ENCODE measurements at places on chromosomes 1 and 21.

DNA sequence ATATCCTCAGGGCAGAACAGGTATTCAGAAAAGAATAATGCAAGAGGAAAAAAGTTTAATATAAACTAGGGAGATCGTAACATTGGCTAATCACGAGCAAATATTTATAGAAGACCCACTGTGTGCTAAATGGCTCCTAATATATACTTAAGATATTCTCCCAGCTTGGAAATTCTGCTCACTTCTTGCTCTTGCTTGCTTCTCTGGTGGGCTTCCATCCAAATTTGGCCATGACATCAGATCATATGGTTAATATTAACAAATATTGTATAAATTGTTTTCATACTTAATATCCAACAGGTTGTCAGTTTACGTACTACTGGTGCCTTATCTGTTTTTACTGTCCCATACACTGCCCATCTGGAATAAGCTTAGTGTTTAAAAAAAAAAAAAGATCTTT lies 1.1 kb downstream of the COX20 start:
- H3K4me1 ChIP-seq: peaks cover 44% of the 10 kb centered on the region
- H3K36me3 ChIP-seq: peaks cover 42% of the 10 kb centered on the region
- H3K4me3 ChIP-seq: peak overlapping the region; percentile 97
- no peak for DNase-seq

GRCh38 chr1:116993286-116993685 lies 8.3 kb upstream of the CD101 start:
- H3K27ac ChIP-seq: no peak overlapping the region
- peaks cover 3% of the 10 kb centered on the region for H3K27me3 ChIP-seq
- H3K36me3 ChIP-seq: peaks cover 82% of the 10 kb centered on the region
- H3K4me1 ChIP-seq: peaks cover 17% of the 10 kb centered on the region
- DNase-seq: no peak

GRCh38 chr1:42690477-42691156 lies 8.4 kb downstream of the YBX1 start:
- H3K4me1 ChIP-seq: peaks cover 70% of the 10 kb centered on the region
- no peak overlapping the region for H3K27ac ChIP-seq
- H3K4me3 ChIP-seq: peak overlapping the region; percentile 36
- H3K27me3 ChIP-seq: no peaks in the 10 kb centered on the region

DNA sequence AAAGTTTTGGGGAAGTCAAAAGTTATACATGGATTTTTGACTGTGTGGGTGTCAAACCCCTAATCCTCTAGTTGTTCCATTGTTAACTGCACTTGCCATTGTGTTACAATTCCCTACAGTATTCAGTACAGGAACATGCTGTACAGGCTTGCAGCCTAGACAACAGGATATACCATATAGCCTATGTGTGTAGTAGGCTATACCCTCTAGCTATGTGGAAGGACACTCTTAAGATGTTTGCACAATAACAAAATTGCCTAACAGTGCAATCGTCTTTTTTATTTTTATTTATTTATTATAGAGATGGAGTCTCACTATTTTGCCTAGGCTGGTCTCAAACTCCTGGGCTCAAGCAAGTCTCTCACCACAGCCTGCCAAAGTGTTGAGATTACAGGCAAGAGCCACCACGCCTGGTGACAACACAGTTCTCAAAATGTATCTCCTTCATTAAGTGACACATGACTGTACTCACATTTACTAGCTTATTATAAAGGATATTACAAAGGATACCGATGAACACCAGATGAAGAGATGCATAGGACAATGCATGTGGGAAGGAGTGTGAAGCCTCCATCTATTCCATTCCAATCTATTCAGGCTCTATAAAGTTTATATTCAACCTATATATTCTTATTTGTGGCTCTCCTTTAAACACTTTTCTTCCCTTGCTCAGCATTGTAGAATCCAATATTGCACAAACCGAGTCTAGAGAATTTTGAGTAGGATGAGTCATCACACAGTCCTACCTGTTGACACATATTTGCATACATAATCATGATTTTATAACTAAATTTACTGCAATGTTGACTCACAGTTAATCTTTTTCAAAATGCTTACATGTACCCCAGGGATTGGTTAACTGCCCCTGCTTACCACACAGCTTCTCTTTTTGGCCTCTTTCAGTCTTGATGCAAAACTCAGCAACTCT lies 28.4 kb upstream of the CEP350 start:
- peaks cover 3% of the 10 kb centered on the region for H3K27me3 ChIP-seq
- no peak overlapping the region for H3K4me3 ChIP-seq
- DNase-seq: no peak
- H3K36me3 ChIP-seq: no peaks in the 10 kb centered on the region
- H3K27ac ChIP-seq: no peak overlapping the region
- H3K4me1 ChIP-seq: peaks cover 25% of the 10 kb centered on the region

GRCh38 chr1:225739542-225740107 lies 38.0 kb upstream of the SRP9 start:
- H3K27me3 ChIP-seq: no peaks in the 10 kb centered on the region
- H3K4me1 ChIP-seq: peaks cover 30% of the 10 kb centered on the region
- H3K4me3 ChIP-seq: no peak overlapping the region
- no peak for DNase-seq
- no peak overlapping the region for H3K27ac ChIP-seq
- no peaks in the 10 kb centered on the region for H3K36me3 ChIP-seq

Measured in nephron progenitor cell (in vitro differentiated cells).